ENCODE measurements at places on chromosomes 16 and 17.

DNA sequence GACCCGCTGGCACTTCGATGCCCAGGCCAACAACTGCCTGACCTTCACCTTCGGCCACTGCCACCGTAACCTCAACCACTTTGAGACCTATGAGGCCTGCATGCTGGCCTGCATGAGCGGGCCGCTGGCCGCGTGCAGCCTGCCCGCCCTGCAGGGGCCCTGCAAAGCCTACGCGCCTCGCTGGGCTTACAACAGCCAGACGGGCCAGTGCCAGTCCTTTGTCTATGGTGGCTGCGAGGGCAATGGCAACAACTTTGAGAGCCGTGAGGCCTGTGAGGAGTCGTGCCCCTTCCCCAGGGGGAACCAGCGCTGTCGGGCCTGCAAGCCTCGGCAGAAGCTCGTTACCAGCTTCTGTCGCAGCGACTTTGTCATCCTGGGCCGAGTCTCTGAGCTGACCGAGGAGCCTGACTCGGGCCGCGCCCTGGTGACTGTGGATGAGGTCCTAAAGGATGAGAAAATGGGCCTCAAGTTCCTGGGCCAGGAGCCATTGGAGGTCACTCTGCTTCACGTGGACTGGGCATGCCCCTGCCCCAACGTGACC, 5.0 kb downstream of the WFIKKN2 start:
- no peak for DNase-seq

GRCh38 chr17:69457603-69458002, 43.1 kb downstream of the MAP2K6 start:
- no peak for DNase-seq

- DNase-seq, result no peak
Measured at GRCh38 chr17:16950488-16950887, 21.4 kb downstream of the TNFRSF13B start.

DNA sequence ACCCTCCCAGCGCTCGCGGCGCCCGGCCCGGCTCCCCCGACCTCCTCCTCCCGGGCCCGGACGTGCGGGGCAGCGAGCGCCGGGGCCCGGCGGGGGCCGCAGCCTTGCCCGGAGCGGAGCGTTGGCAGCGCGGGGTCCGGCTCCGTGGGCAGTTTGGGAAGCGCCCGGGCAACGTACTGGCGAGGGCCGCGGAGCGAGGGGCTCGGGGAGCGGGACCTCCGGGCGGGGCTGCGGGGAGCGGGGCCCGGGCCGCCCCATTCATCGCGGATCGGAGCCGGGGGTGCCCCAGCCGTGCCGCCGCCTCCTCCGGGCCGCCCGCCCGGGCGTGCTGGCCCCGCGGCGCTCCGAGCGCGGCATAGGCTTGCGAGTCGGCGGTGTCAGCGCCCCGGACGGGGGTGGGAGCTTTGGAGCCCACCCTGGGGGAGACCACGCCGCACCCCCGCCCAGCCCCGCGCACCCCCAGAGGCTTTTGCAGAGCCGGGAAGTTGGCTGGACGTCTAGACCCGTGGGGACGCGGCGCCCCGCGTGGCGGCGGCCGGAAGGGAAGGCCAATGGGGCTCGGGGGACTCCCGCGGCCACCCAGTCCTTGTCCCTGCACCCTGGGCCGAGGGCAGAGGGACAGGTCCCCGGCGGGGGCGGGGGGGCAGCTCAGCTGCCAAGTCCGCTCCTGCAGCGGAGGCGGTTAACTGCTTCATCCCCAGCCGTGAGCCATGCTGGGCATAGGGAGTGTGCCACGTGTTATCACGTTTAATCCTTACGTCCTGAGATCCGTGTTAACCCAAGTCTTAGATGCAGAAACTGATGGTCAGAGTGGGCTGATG, 852 bp downstream of the ZNF469 start:
- no peak for DNase-seq

DNA sequence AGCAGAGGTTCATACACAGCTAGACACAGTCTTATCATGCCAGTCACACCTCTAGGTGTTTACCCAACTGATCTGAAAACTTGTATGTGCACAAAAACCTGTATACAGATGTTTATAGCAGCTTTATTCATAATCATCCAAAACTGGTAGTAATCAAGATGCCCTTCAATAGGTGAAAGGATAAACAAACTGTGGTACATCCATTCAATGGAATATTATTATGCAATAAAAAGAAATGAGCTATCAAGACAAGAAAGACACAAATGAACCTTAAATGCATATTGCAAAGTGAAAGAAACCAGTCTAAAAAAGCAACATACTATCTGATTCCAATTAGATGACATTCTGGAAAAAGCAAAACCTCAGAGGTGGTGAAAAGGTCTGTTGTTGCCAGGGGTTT, 47.6 kb upstream of the CNEP1R1 start:
- no peak for DNase-seq

- no peak for DNase-seq
Measured at GRCh38 chr16:85462714-85463611, 150.2 kb upstream of the GSE1 start.

DNA sequence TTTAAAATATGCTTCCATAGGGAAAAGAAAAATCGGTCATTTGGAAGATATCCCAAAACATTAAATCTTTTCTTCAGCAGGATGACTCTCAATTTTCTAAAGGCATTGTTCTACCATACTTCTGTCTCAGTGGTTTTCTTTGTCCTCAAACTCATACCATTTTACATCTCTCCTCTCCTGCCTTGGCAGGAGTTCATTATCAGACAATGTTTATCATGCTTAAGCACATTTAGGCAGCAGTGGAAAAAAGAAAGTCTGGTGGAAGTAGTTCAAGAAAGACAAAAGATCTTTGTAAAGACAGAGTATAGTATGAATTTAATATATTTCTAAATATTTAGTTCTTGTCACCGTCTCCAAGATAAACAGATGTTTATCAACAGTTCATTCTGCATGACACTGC, 68.2 kb downstream of the CDK12 start:
- DNase-seq, result no peak

DNA sequence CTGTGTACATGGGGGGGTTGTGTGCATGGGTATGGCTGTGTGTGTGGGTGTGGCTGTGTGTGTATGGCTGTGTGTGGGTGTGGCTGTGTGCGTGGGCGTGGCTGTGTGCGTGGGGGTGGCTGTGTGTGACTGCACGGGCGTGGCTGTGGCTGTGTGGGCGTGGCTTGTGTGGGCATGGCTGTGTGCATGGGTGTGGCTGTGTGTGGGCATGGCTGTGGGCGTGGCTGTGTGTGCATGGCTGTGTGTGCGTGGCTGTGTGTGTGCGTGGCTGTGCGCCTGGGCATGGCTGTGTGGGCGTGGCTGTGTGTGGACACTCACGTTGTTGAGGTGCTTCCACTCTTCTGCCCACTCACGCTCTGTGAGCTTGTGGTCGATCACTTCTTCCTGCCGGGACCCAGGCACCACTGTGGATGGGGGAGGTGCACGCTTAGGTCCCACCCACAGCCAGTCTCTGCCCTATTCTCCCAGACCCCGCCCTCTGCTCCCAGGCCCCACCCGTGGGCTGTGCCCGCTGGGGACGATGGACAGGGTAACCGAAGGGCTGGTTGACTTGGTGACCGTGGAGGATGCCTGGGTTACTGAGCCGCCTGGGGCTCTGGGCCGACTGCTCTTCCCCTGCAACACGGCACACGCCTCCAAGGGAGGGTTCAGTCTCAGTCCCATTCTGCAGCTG, 16.0 kb upstream of the PABPN1L start:
- no peak for DNase-seq

DNA sequence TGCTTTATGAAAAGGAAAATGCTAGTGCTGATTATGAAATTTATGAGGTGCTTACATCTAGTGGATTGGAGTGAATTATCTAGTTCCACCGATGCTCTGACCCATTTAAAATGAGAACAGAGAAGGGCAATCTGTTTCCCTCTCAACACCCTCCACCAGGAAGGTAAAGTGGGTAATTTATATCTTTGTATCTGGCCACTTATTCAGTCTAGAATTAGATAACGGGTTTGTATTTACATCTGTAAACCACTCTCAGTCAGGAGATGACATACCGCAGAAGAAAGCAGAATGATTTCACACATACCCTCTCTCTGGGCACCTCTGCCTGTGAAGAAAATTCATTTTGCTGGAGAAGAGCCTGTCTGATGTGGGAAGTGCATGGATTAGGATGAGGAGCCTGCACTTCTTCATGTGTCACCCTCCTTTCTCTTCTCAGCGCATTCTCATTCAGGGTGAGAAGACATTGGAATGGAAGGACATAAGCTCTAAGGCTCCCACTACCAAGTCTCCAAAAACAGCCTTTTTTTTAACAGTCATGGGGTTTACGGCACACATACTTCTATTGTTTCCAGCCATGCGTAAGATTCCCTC, 646.7 kb upstream of the SALL1 start:
- no peak for DNase-seq

DNA sequence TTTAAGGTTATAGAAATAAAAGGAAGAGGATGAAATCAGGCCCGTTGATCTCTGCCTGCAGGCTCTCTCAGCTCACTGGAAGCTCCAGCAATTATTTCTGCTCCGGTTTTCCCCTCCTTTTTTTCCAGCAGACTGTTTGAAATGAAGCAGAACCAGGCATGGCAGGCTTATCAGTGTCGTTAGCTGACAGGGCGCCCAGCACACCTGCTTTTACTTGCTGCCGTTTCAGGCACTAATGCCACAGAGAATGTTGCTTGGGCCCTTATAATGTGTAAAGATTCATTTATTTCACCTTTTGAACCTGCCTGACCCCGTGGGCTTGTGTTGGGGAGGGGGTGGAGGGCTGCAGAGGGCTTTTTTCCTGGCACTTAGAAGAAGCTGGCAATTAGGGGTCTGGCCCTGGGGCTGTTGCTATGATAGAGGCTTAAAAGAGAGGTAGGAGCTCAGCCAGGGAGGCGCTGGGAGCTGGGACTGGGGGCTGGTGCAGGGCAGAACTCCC, 108.1 kb downstream of the IRX3 start:
- no peak for DNase-seq

- DNase-seq, result no peak
Measured at GRCh38 chr17:44220213-44221083, 973 bp upstream of the UBTF start.

DNA sequence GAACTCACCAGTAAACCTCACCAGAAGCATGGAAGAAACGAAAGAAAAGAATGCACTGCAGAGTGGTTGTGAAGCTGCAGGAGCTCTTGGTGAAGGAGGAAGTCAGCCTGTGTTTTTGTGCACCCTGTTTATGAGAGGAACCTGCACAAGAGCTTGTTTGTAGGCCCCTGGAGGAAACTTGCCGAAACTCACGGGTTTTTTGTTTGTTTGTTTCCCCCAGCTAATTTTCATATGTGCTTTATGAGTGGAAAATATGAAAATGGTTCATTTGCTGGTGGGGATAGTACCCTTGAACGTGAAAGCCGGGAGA, 222.7 kb downstream of the C16orf95 start:
- DNase-seq, result no peak

GRCh38 chr17:77676237-77676661, 282.3 kb upstream of the TNRC6C start:
- DNase-seq, result no peak

- DNase-seq, result no peak
Measured at GRCh38 chr17:81966343-81967243, 5.6 kb upstream of the NOTUM start.

DNA sequence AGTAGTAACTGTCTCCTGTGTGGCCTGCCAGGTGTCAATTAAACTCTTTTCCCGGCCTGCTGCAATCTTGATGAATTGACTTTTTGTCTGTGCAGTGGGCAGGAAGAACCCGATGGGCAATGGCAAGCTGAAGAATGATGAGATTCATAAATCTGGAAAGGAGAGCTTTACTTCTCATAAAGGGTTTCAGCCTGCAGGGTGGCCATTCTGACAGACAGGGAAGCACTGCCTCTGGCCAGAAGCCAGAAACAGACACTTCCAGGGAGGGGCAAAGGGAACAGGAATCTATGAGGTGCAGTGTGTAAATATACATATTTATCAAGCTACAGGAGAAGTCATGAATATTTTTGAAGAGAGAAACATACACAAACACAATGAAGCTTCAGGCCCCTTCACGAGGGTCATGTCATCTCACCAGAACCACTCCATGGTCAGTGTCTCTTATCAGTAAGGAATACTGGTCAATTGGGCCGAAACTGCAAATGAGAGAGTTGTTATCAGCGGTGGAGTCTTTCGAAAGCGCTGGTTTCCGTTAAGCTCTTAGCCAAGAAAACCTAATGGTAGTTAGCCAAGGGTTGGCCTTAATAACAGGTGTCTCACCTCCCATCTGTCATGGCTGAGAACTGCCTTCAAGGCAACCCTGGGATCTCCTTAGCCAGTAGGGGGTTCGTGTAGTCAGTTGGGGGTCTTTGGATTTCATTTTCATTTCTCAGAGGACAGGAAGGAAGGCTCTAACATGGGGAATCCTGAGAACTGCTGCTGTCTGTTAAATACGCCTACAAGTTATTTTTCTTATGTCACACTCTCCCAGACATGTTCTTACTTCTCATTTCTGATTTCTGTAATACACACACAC, 1.2 kb upstream of the NARF start:
- DNase-seq, result no peak

DNA sequence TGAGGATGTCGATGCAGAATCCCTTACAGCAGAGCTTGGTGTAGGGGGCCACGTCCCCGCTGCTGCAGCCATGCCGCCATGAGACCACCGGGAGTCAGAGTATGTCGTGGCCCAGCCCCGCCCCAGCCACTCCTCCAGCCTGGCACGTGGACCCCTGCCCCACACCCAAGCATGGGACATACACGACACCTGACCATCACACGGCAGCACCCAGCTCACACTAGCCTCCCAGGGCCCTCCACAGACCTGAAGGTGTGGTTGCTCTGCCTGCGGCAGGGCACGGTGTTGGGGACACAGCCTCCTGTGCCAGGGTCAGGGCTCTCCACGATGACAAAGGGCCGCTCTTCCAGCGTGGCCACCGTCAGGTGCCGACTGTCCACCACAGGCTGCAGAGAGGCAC, 9.4 kb downstream of the GRIN2C start:
- DNase-seq, result no peak

GRCh38 chr17:752620-753219, 656 bp upstream of the GEMIN4 start:
- DNase-seq, result no peak

- DNase-seq, result peak; percentile 60
Measured at GRCh38 chr16:88651276-88651988, 579 bp upstream of the CYBA start.

DNA sequence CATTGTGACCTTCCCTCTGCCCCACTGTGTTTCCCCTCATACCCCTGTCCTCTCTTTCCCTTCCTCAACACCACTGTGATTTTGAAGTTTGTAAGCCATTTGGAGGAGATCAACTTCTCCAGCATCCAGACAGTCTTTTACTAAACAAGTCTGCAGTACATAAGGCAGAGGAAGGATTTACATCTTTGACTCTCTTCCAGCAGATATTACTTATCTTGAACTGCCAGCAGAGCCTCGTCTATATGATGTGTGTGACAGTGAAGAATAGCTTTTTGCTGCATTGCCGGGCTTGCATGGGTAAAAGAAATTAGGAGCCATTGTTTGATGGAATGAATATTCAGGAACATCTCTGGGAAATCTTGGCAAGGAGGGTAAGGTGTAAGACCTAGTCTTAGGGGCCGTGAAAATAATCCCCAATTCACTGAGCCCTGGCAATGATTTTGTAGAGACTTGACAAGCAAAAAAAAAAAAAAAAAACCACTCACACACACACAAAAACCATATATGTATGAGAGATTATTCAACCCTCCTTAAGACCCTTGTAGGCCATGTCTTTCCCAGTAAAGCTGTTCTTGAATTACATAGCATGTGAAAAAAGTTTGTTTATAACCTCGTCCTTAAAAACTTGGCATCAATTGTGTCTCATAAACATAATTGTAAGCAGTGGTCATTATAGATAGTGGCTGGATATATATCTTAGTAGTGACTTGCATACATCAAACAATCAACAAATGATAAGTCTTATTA, 903.9 kb downstream of the CDH11 start:
- DNase-seq, result no peak
